ENCODE measurements at places on chromosomes 5 and 9.

DNA sequence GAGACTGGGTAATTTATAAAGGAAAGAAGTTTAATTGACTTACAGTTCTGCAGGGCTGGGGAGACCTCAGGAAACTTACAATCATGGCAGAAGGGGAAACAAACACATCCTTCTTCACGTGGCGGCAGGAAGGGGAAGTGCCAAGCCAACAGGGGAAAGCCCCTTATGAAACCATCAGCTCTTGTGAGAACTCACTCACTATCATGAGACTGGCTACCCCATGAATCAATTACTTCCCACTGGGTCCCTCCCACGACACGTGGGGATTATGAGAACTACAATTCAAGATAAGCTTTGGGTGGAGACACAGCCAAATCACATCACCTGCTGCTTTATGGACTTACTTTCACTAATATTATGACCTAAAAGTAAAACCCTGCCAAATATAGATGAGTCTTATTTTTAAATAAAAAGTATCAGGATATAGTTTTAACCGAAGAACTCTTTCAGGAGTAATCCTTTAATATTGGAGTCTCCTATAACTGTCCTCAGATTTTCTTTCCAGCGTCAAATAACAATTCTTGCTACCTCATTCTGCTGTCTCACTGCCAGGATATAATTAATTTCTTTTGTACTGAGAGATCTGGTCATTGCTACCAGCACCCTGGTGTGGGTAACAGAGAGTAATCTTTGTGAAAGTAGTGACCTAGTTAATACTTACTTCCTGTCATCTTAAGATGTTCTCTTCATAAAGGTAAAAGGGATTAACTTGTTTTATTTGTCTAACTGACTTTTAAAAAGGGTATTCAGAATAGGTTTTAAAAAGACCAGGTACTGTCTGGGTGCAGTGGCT is 68.6 kb downstream of the NLN start:
- peak; percentile 39 for DNase-seq

- peak; percentile 78 for DNase-seq
Observed at GRCh38 chr5:56814963-56815657, at the start of gene MAP3K1. MAP3K1 (plus strand) TSS chr5:56815549; CDS start chr5:56815574, 25 bp downstream.

GRCh38 chr9:116411506-116411905 is 257.9 kb downstream of the PAPPA start:
- no peak for DNase-seq

- no peak for DNase-seq
Observed at GRCh38 chr5:137114529-137114928, 384.6 kb downstream of the SPOCK1 start.

DNA sequence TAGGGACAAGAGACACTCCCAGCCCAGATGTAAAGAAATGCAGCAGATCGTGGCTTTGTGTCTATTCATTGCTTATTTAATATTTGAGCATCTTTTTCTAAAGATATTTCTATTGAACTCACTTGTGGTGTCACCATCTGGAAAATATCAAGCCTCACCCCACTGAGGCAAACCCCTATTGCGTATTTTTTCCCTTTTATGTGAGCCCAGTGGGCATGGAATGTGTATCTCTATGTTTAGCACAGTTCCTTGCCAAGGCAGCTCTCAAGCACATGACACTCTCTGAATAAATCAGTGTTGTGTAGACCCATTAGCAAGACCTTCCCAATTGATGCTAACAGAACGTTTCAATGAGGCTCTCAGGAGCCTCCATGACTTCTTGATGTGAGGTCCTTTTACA is 81.6 kb downstream of the TMEM174 start:
- DNase-seq = no peak

DNA sequence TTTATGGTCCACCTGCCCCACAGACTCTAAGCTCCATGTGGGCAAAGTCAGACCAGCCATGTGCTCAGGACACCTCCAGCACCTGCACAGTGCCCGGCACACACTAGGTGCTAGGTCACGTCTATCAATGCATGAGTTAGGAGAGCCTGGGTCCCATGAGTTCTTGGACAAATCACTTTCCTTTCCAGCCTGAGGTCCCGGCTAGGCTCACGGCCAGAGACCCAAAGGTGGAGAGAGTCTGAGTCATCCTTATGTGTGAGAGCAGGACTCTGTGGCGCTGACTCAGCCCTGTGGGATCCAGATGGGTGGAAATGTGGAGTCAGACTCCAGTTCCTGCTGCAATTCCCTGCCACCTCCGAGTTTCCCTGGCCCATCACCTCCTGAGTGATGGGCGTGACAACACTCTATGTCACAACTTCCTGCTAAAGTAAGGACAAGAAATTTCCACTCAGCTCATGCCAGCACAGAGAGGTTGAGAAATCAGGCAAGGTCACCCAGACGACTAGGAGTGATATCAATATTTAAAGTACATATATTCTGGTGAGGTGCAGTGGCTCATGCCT is 2.5 kb upstream of the ST6GALNAC4 start:
- peak; percentile 97 for DNase-seq

DNA sequence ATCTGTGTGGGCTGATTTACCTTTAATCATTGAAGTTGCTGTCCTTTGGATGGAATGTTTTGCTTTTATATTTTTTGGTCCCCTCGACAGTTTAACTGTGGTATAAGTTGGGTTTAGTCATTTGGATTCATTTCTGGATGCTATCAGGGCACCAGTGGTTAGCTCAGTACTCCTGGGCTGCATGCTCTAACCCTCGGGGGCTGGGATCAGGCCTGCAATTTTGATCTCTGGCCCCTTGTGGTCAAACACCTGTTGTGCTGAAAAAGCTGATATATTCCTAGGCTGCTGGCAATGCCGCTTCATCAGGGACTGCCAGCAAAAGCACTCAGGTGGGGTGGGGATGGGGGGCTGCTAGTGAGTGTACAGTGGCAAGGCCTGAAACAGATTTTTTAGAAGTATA is 440.4 kb upstream of the RIOK2 start:
- DNase-seq = no peak

GRCh38 chr5:32233696-32234447 is 59.8 kb upstream of the GOLPH3 start:
- DNase-seq = peak; percentile 35

DNA sequence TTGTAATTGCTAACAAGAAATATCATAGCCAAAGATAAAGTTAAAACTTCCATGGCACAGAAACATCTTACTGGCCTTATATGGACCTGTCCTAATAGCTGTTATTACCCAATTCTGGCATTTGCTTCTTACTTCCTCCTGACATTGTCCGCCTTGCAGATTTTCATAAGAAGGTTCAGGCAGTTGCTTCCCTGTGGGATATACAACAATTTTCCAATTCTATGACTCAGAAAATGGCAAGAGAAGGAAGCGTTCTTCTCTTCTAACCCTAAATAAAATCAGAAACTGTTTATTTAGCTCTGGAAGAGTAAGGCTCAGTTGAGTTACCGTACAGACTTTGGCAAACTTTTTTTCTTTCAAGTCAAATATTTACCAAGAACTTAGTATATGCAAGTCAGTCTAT is 1.7 kb downstream of the PRKAA1 start:
- DNase-seq = no peak

DNA sequence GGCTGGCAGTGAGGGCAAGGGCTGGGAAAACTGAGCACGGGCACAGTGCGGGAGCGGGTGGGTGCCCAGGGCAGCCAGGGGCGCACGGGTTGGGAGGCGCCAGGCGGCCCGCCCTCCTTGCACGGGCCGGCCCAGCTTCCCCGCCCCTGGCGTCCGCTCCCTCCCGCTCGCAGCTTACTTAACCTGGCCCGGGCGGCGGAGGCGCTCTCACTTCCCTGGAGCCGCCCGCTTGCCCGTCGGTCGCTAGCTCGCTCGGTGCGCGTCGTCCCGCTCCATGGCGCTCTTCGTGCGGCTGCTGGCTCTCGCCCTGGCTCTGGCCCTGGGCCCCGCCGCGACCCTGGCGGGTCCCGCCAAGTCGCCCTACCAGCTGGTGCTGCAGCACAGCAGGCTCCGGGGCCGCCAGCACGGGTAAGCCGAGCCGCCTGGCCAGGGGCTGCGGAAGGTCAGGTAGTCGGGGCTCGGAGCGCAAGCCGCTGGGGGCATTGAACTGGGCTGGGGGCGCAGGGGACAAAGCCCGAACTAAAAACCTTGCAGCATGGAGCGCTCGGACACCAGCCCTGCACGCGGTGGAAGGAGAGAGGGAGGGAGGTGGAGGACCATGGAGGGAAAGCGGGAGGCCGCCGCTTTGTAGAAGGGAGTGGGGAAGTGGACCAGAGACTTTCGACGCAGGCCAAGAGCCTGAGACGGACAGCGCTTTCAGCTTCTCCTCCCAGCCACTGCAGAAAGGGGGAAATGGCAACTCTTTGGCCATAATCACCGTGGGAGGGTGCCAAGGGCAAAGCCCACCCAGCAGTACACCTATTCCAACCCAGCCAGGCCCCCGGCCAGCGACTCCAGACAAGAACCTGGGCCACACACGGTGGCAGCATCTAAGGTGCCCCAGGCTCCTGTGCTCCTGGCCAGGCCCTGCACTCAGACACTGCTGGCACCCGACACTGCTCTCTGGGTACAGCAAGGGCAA is at the start of gene TGFBI:
Gene TGFBI, plus strand, starts transcription at position 207 of the 961 bp plus-strand sequence. Its CDS starts 68 bp downstream, at position 275.
- peak; percentile 63 for DNase-seq

- DNase-seq = peak; percentile 34
Observed at GRCh38 chr5:176609724-176610434, at the start of gene GPRIN1. GPRIN1 (minus strand) TSS chr5:176610156; CDS start chr5:176599834, 10,322 bp downstream.

DNA sequence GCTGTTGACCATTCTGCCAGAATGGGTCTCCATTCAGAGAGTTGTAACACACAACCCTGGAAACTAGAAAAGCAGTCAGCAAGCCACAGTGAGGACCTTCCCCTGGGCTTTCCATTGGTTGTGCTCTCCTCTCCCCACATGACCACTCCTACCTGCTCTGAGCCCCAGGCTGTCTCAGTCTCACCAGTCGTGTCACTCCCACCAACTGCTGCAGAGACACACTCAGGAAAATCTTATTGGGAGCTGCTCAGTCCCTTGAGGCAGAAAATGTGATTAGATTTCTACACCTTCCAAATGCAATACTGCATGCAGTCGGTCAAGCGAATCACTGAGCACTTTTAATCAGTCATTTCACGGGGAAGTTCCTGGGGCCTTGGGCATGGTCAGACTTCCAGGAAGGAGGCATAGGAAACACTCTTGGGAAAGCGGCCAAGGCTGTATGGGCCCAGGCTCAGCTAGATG is 284.2 kb upstream of the NMUR2 start:
- DNase-seq = no peak

DNA sequence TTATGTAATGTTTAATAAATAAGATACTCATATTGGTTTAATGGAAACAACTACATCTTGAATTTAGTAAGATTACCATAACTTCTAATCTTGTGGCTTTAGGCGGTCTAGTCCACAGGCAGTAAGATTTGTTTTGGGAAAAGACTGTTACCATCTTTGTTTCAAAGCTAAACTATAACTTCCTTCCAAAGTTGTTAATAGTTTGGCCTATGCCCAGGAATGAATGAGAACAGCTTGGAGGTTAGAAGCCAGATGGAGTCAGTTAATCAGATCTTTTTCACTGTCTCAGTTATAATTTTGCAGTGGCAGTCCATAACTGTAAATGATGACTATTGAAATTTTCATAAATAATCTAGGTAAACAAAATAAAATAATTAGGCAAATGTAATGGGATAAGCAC is 241.8 kb upstream of the KLF9 start:
- DNase-seq = no peak

- DNase-seq = no peak
Observed at GRCh38 chr5:168076561-168076991, 214.9 kb upstream of the WWC1 start.

- DNase-seq = no peak
Observed at GRCh38 chr5:171312129-171312974, 3.3 kb downstream of the TLX3 start.

DNA sequence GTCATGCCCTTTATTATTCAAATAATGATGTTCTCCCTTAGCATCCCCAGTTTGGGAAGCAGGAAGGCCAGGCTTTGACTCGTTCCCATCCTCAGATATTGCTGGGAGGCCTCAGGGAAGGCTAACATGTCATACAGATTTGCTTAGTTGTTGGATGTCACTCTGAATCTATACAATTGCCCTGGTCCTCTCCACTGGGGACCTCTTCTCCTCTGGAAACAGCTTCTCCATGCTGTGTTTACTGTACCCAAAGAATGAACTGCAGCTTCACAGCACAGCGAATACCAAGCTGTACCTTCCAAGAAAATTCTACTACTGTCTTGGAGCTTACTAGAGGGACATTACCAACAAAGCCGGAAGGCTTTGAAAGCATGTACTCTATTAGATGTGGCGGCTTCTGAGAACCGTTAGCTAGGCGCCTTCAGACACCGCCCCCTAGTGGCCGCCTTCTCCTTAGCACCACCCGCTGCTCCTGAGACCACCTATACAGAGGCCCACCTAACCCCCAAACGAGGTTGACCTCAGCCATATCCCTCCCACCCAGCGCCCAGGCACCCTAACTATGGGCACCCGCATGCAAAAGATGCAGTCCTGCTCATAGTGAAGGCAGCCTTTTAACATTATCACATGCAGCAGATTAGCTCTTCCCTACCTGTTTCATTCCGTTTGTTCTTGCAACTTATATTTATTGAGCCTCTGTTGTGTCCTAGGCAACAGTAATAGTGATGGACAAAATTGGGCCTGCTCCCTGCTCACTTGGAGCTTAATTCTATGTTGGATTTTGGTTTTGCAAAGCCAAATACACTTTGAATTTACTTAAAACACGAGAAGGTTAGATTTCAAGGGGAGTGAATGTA is 34.9 kb upstream of the FOXI1 start:
- no peak for DNase-seq

DNA sequence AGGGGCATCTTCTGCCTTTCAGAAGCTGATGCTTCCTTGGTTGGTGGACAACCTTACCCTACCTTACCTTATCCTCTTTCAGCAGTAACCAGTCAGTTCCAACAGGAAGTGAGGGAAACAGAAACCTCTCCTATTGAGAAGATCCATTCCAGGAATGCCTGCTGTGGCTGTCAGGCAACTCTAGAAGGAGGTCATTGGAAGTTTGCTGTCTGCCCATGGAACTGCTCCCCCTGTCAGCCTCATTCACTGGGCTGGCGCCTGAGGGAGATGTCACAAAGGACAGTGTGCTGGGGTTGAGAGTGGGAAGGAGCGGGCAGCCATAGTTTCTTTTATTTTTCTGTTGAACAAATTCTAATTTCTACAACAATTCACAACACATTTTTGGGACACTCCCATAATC is 54.7 kb downstream of the IRX1 start:
- no peak for DNase-seq

DNA sequence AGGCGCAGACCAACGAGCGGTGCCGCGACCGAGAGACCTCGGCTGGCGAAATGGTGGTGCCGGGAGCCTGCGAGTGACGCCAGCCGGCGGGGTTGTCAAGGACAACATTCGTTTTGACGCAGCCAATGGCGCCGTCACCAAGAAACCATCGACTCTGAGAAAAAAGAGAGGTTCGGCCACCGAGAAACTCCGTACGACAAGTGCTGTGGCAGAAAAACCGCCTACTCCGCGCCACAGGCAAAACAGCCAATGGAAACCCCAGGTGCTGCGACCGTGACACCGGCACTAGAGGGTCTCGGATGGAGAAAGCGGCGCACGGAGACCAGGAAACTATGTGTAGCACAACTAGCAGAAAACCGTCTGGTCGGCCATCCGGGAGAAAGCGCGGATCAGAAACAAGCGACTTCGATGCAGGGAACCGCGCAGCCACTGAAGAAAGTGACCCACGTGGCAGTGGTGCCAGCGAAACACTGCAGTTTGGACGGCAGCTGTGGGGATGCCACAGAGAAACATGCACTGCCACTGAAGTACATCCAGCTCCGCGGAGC is 88.8 kb downstream of the ANXA2R start:
- DNase-seq = no peak
